ENCODE measurements at places on chromosomes 11 and 22. TPM values are rescaled to one million over a fixed set of nuclear protein-coding genes. Genes with fewer than 3 reads are reported as not detected.

SPI1 gene
- total RNA-seq = not detected

SYT9 gene
- not detected for total RNA-seq

PHF21B gene
- total RNA-seq = not detected

PANX3 gene
- total RNA-seq = not detected

ROBO4 gene
- not detected for total RNA-seq

BAD gene
- 34.2 TPM for total RNA-seq

PRG3 gene
- not detected for total RNA-seq

BDNF gene
- not detected for total RNA-seq

CBLIF gene
- total RNA-seq = not detected

DNA sequence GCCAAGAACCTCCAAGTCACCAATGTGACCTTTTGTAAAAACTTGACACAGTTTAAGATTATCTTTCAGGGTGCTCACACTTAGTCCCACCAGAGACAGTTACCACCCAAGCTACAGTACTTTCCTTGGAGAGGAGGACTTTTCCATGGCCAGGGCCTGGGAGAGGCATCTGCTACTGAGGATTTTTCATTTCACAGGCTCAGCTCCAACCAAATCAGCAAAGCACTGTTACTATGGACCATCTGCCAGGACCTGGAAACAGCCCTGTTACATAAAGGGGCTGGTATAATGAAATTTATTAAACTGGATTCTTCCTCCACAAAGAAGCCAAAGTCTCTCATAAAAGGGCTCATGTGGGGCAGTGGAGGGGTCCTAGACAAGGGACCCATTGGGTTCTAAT, 38.6 kb downstream of the SERGEF start:
- DNase-seq = no peak

DNA sequence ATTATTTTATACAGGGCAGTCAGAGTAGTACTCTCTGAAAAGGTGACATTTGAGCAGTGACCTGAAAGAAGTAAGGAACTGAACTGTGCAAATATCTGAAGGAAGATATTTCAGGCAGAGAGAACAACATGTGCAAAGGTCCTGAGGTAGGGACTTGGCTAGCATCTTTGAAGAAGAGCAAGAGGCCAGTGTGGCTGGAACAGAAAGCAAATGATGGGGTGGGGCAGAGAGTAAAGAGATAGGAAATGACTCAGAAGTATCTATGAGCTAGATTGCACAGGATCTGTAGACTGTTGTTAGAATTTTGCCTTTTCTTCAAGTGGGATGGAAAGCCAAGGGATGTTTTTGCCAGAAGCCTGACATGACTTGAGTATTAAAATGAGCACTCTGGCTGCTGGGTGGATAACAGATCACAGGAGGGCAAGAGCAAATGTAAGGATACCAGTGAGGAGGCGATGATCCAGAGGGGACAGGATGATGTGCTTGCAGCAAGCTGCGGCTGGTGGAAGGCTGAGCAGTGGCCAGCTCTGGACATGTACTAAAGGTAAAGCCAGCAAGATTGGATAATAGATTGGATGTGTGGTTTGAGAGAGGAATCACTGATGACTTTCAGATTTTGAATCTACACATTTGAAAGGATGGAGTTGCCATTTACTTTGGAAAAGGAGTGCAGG, 33.2 kb upstream of the TTC12 start:
- DNase-seq = no peak

- no peak for DNase-seq
Measured at GRCh38 chr11:72411623-72412419, 22.5 kb downstream of the CLPB start.

DNA sequence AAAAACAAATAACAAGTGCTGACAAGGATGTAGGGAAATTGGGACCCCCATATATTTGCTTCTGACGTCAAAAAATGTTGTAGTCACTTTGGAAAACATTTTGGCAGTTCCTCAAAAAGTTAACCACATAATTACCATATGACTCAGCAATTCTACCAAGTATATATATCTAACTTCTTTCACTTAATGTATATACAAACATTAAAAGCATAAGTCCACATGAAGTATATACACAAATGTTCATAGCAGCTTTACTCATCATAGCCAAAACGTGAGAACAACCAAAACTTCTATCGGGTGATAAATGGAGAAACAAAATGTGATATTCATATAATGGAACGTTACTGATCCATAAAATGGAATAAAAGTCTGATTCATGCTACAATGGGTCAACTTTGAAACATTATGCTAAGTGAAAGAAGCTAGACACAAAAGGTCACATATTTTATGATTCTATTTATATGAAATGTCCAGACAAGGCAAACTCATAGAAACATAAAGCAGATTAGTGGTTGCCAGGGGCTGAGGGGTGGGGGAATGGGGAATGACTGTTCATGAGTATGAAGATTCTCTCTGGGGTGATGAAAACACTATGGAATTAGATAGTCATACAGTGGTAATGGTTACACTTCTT, 48.7 kb upstream of the TEAD1 start:
- no peak for DNase-seq

DNA sequence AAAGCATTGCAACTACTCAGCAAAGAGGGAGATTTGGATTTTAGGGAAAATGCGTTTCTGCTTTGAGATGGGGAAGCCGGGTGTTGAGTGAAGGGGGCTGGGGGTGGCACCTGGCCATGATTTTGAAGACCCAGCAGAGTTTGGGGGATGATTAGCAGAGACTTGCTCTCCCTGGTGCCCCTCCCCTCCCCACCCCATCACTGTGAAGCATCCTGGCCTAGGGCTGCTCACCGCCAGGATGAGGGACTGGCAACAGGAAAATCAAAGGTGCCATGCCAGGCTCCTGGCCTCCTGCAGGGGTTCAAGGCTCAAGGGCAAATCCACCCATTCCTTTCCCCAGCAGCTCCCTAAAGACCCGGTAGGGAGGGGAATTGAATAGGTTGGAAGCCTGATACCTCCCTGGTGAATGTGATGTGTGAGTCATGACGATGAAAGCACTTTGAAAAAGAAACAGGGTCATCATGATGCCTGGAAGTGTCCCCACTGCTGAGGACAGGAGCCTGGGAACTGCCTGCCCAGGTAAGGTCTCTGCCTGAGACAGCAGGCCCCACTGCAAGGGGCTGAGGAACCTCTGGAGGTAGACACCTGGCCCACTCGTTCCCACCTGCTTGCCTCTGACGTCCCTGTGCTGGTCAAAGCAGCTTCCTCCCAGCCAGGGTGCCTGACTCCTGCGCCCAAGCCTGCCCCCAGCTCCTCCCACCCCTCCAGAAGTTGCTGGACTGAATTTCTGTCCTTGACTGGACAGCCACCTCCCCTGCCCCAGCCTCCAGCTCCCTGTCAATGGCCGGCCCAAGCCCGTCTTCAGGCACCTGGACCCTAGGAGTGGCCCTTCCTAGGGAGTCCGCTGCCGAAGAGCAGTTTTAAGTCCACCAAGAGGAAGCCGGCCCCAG, 1.7 kb downstream of the CHST1 start:
- DNase-seq = no peak

- DNase-seq = peak; percentile 46
Measured at GRCh38 chr11:10450462-10451425, 4.3 kb upstream of the AMPD3 start.

- DNase-seq = no peak
Measured at GRCh38 chr11:19714022-19714386, 1.4 kb downstream of the NAV2 start.

DNA sequence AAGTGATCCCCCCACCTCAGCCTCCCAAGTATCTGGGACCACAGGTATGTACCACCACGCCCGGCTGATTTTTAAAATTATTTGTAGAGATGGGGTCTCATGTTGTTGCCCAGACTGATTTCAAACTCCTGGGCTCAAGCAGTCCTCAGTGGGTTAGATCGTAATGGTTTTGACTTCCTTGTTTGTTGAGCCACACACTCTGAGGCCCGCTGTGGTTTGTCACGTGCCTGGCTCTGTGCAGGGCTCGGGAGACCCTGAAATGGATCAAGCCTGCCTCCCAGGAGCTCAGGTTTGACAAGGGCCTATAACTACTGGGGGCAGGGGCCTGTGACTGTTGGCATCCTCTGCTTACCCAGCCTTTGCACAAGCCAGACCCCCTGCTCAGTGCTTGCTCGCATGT, 68.1 kb downstream of the MPPED1 start:
- DNase-seq = no peak

DNA sequence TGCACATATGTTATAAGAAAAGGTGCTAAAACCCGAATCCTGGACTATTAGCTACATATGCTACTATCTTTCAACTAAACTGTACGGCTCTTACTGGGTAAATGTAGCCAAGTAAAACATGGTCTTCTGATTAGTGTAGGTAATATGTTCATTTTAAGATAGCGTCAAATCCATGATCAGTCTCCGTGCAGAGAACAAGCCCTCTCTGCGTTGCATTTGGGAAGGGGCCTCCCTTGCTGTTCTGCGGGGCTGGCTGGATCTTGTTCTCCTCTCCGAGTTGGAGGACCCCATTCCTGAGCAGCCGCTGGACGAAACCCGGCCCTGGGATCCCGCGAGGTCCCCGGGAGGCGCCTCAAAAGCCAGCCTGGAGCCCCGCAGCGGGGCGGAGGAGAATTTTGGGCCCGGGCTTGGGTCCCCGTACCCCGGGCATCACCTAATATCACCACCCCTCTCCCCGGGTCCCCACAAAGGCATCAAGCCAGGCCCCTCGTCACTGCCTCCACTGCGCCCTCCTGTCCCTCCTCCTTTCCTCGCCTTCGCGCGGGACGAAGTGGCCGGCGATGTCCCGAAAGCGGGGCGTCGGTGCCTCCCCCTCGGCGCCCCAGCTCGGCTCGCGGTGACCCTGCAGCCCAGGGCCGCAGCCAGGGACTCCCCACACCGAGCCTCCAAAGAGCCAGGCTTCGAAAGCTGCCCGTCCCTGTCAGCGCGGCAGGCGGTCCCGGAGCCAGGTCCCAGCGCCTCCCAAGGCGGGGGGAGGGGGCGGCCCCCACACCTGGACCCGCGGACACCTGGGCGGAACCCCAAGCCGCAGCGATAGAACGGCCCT, 54.5 kb upstream of the FBXO3 start:
- no peak for DNase-seq

- DNase-seq = no peak
Measured at GRCh38 chr11:108203075-108203474, 19.4 kb downstream of the NPAT start.

GRCh38 chr11:114564831-114565230, 5.2 kb upstream of the NXPE1 start:
- DNase-seq = no peak

DNA sequence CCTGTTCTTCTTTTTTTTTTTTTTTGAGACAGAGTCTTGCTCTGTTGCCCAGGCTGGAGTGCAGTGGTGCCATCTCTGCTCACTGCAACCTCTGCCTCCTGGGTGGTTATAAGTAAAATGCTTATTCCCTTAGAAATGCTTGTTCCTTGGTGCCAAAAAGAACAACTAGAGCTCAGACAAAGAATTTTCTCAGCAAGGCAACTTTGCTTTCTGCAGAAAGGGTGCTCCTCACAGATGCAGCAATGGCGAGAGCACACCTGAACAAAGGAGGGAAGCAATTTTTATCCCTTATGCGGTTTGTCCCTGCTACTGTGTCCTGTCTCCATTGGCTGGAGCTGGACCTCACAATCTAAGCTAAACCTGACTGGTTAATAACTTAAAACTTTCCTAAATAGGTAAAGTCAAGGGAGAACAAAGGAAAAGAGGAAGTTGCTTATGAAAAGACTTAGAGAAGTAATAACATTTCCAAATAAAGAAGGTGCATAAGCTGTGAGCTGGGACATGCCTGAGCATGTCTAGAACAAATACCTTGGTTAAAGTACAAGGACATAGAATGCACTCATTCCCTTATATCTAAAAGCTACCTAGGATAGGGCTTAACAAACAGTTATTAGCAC, 90.0 kb upstream of the PRR5 start:
- no peak for DNase-seq

- no peak for DNase-seq
Measured at GRCh38 chr11:40401132-40401853, 1058.2 kb downstream of the LRRC4C start.

- no peak for DNase-seq
Measured at GRCh38 chr11:103202048-103202651, 92.9 kb downstream of the DYNC2H1 start.

DNA sequence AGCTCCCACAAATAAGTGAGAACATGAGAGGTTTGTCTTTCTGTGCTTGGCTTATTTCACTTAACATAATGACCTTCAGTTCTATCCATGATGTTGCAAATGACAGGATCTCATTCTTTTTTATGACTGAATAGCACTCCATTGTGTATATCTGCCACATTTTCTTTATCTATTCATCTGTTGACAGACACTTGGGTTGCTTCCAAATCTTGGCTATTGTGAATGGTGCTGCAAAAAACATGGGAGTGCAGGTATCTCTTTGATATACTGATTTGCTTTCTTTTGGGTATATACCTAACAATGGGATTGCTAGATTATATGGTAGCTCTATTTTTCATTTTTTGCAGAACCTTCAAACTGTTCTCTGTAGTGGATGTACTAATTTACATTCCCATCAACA, 13.3 kb downstream of the GVQW3 start:
- no peak for DNase-seq

GRCh38 chr11:64148226-64148916, 17.5 kb downstream of the MACROD1 start:
- DNase-seq = peak; percentile 70

- peak; percentile 6 for DNase-seq
Measured at GRCh38 chr11:108221371-108221770, 1.1 kb downstream of the NPAT start.

GRCh38 chr22:50267591-50268390, 2.4 kb downstream of the MAPK11 start:
- peak; percentile 57 for DNase-seq

GRCh38 chr11:75964071-75964470, 149.1 kb downstream of the UVRAG start:
- no peak for DNase-seq

GRCh38 chr11:83157594-83158356, 844 bp downstream of the PCF11 start:
- peak; percentile 55 for DNase-seq
